ENCODE measurements at places on chromosomes 7 and 10.

DNA sequence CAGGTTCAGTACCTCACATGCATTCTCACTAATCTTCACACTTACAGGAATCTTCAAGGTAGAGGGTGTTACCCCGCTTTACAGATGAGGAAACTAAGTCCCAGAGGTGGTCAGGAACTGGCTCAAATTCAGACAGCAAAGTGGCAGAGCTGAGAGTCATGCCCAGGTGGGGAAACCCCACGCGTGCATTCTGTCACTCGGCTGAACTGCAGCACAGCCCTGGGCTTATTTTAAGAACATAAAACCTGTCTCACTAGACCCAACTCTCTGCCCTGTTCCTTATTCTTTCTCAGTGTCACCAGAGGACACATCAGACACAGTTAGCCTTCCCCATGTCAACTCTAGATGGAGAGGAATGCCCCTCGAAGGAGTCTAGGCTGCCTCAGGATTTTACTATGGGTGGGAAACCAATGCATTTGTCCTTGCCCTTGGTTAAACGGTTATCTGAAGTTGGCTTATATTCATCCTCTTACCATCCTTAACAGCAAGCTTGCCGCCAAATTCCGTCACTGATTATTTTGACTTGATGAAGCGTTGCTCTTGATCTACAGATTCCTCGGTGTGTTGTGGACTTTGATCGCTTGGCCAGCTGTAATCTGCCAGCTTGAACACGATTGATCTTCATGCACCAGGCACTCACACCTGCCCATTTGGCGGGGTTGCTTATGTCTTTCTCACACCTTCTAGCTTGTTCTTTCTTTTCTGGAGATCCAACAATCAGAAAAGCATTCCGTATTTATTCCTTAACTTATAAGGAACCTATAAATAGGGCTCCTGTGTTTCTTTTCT is 627.9 kb downstream of the SDK1 start:
- no peak for DNase-seq

DNA sequence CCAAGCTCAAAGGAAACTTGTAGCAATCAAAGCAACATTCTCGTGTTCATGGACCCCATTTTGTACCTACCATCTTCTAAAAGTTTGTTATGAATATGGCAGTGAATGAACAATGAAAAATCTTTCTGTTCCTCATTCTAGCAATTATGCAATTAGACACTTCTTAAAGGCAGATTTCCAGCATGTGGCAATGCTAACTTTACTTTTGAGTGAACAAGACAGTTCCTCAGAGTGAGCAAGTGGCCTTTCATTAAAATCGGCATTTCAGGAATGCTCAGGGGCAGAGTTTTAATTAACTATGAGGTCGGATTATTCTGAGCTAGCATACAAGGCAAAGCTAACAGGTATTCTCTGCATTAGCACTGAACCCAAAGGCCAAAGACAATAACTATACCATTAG is 48.4 kb upstream of the NFE2L3 start:
- DNase-seq: no peak

DNA sequence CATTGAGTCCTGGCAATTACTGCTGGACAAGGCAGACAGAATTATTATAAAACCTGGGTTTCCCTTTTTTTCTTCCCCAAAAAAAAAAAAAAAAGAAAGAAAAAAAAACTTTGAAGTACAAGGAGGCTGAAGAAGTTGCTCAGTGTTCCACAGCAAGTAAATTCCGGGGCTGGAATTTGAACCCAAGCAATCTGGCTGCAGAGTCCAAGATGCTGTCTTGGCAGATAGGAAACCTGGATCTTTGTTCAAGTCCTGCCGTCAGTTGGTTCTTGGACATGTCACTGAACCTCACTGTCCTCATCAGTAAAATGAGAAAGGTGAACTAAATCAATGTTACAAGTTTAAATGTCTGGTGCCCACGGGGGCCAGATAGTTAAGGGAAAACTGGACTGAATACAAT is 35.3 kb downstream of the ARID5B start:
- no peak for DNase-seq

DNA sequence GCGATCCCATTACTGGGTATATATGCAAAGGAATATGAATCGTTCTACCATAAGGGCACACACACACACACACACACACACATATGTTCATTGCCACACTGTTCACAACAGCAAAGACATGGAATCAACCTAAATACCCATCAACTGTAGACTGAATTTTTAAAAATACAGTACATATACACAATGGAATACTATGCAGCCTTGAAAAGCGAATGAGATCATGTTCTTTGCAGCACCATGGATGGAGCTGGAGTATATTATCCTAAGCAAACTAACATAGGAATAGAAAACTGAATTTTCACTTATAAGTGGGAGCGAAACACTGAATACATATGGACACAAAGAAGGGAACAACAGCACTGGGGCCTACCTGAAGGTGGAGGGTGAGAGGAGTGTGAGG is 72.5 kb downstream of the MARCHF5 start:
- DNase-seq: no peak

DNA sequence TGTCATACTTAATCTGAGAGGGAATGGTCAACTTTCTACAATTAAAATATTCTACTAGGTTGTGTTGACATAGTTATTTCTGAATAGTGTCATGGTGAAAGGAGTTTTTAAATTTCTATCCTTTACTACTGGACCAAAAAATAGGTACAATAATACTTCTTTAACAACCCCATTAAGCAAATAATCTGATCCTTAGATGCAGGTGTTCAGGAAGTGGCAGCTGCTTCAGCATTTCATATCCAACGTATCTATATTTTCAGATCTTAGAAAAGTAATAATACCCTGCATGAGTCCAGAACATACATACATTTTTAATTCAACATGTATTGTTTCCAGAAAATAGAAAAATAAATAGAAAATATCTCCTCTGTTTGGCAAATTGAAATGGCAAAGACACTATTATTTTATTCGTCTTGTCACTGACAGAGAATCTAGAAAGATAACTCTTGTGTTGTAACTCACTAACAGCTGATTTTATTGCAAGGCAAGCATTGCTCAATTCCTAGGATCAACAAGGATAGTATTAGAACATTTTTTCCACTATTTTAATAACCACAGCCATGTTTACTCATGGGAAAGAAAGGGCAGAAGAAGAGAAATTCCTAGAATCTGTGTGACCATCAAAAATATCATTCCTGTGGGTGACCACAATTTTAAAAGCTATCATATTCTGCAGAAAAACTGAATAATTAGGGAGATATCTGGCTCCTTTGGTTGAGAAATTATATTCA is 159.3 kb upstream of the CNTNAP2 start:
- no peak for DNase-seq

- no peak for DNase-seq
Observed at GRCh38 chr10:50464004-50464409, 159.7 kb downstream of the SGMS1 start.

- DNase-seq: no peak
Observed at GRCh38 chr7:31874631-31875386, 187.8 kb downstream of the PPP1R17 start.

- no peak for DNase-seq
Observed at GRCh38 chr7:28315565-28316410, 96.5 kb upstream of the CREB5 start.

GRCh38 chr10:34078017-34078744 is 736.9 kb downstream of the PARD3 start:
- no peak for DNase-seq

- no peak for DNase-seq
Observed at GRCh38 chr7:29229946-29230345, 35.4 kb downstream of the CHN2 start.

DNA sequence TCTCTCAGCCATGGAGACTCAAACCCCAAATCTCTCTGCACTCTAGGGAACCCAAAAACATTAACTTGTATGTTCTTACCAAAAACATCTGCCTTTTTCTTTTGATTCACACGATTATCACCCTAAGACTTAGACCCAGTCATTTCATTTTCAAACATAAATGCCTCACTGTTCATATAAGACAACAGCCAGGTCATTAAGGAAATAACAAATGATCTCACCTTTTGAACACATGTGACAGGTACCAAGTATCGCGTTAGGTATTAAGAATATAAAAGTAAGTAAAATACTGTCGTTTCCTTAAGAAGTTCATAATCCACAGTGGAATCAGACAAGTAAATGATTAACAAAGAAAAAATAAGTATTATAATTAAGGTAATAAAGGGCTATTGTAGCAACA is 8.8 kb downstream of the TM9SF3 start:
- no peak for DNase-seq

DNA sequence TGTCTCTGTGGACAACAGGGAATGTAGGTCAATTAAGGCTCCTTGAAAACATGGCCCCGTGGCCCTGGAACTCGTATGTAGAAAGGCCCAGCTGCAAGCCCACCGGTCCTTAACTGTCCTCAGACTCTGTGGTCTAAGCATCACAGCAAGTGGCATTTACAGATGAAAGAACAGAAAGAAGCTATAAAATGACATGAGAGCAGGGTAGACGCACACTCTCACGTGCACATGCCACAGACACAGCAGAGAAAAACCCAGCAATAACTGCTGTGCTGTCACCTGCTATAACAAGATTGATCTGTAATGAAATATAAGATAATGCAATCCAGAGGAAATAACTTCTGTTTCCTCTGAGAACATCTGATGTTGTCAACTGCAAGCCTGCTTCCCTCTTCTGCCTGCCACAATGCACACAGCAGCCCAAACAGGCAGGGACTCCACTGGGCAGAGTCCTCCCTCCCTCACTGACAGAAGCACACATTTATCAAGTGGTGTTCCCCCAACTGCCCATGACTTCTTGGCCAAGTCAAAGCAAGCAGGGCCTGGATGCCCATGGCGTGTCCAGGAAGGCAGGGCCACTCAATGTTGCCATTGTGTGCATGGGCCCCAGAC is 63.9 kb downstream of the GFRA1 start:
- DNase-seq: no peak

- DNase-seq: no peak
Observed at GRCh38 chr7:125253452-125254190, 324.0 kb upstream of the POT1 start.

DNA sequence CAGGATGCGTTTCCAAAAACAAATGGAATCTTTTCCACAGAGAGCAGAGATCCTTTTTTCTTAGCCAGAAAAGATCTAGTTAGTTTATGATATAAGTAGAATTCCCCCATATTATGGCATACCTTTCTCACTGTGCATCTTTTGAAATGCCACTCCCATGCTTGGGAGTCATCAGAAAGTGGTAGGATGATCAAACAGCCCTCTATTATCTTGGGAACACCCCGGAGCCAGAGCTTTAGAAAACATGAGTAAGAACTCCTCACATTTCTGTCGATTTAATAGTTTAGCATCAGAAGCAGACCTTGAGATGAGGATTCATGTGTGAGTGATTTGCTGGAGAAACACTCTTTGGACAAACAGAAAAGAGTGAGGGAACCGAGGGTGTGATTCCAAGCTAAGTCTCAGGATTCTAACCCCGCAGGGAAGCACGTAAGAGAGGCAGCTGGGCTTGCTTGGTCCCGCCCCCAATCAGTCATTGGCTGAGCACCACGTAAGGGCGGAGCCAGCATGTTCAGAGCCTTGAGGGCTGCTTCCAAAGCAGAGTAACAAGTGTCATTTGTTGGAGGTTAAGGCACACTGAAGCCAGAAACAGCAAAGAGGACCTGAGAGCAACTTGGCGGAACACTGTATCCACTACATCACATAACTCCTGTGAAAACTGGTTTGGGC is 43.7 kb upstream of the NXPH1 start:
- DNase-seq: no peak

DNA sequence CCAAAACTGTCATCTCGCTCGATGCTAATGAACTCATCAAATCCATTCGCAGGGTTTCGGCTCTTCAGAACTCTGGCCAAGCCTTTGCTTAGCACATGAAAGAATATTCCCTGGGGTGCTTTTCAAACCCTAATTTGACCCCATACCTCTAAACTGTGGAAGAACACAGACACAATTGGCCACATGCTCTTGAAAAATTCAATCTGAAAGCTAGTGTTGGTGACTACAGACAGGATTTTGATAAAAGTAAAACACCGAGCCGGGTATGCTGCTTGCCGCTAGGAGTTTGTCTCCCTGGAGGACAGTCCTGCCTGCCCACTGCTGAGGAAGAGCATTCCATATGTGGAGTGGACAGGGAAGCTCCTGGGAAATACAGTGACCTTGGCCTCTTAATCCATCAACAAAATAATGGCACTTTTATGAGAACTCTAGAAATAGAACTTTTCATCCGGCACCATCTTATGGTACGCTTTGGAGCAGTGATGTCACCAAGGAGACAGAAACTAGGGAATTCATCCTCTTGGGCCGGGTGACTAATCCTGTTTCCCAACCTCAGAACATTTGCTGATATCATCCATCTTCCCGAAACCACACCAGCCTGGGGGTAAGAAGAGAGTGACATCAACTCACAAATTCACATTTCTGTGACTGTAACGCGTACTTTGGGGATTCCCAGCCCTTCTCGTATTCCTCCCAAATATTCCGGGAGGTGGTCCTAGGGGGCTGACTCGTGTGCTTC is 34.2 kb downstream of the MTURN start:
- no peak for DNase-seq

- no peak for DNase-seq
Observed at GRCh38 chr7:95649546-95649945, 53.2 kb upstream of the PDK4 start.

- no peak for DNase-seq
Observed at GRCh38 chr7:5492636-5493020, 69.0 kb upstream of the TNRC18 start.

- no peak for DNase-seq
Observed at GRCh38 chr10:76085002-76085816, 653.8 kb downstream of the LRMDA start.

GRCh38 chr7:151125846-151126481 is 39.7 kb downstream of the AGAP3 start:
- no peak for DNase-seq

- no peak for DNase-seq
Observed at GRCh38 chr10:79044036-79044632, 24.6 kb upstream of the ZMIZ1 start.

DNA sequence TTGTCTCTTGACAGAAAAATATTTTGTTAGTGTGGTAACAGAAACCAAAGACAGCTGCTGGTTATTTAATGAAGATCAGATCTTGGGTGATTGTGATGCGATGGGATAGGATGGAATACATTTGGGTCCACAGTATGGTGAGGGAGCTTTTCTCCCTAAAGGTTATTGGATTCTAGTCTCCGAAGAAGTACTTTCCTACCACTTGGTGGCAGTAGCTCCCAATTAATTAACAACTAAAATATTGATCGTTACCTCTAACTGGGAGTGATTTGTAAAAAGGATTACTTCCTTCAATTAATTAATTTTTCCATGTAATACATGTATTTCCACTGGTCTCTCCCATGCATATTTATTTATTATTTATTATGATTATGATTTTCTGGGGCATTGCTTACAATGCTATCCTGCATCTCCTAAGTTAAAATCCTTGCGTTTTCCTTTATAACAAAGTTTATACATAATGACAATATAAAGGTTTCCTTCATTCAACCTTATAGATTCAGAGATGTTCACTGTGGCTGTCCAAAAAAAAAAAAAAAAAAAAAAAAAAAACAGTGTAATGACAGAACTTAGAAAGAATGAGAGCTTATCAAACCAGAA is 25.6 kb downstream of the TMEM196 start:
- no peak for DNase-seq

- DNase-seq: no peak
Observed at GRCh38 chr10:99365736-99366135, 36.6 kb downstream of the CNNM1 start.
